ENCODE measurements at places on chromosomes 3 and 15.

GRCh38 chr3:32869513-32870047 lies 51.8 kb downstream of the TRIM71 start:
- no peak for DNase-seq

DNA sequence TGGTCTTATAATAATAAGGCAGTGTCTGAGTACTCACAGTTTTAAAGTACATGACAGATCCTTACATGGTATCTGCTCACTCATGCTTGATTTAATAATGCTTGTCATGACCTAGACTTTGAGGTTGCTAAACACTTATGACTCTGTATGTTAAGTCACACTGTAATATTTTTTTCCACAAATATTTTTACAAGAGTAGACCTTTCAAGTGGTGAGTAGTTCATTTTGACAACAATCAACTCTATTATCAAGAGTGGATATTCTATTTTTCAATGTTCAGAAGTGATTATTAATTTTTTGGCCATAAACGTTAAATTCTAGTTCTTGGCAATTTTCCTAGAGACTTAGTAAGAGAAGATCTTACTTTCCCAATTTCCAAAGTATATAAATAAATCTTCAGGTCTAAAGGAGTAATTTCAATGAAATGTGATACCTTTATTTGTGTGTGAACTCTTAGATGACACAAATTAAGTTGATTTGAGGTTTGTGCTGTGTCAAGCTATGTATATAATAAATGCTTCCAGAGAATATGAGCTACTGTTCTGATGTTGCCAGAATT lies 104.5 kb downstream of the NLGN1 start:
- no peak for DNase-seq

- DNase-seq: no peak
Measured at GRCh38 chr15:96107916-96108315, 222.6 kb upstream of the NR2F2 start.

- no peak for DNase-seq
Measured at GRCh38 chr3:72270072-72270681, 485.2 kb upstream of the PROK2 start.

- no peak for DNase-seq
Measured at GRCh38 chr3:124300416-124300815, 308.5 kb upstream of the ROPN1 start.

- DNase-seq: no peak
Measured at GRCh38 chr15:20106026-20106425, 435.6 kb downstream of the GOLGA6L6 start.

DNA sequence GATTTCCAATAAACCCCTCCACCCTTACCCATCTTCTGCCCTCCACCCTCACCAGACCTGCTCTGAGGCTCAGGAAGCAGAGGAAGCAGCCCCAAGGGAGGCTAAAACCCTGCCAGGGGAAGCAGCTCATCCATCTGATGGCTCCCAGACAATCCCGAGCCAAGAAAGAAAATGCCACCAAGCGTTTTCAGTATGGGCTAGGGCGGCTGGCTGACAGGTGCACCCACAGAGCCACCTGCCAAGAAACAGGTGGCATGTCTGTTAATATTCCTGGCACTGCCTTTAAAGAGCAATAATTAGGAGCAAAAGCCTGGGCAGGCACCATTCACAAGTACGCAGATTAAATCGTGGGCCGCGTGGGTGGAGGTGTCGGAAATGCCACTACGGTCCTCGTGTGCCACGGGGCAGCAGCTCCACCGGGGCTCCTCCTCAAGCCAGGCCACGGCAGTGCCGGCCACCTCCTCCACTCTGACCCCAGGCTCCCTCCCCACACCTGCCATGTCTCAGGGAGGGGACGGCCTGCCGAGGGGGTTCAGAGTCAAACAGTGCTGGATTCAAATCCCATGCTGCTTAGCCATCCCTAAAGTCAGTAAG lies 23.9 kb upstream of the GRIP2 start:
- no peak for DNase-seq

GRCh38 chr3:165347526-165347925 lies 151.3 kb upstream of the SLITRK3 start:
- no peak for DNase-seq

DNA sequence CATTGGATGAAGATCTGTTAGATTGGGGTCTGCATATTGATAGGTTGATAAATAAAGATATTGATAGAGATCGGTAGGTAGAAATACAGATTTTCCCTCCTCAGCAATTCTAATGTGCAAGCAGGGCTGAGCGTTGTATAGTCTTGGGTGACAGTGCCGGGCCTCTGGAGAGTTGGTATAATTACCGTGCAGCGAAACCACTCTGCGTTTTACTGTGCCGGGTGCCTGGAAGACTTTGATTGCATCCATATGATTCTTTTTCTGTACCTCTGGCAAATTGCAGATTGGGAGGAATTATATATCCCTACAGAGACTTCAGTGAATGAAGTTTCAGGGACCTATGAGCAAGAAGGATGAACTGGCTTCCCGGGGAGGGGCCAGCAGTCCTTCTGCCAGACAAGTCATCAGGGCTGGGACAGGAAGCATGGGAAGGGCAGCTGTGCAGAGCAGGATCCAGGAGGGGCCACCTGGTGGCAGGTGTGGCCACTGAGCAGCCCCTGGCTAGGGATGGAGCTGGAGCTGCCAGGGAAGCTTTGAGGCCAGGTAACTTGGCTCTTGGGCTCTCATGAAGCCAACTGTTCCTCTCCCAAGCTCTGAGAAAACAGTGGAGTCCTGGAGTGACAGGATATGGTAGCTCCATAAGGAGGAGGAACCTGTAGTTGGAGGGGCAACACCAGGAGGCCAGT lies 132.5 kb downstream of the APBA2 start:
- no peak for DNase-seq

- no peak for DNase-seq
Measured at GRCh38 chr15:48627260-48627940, 18.1 kb downstream of the FBN1 start.

- DNase-seq: no peak
Measured at GRCh38 chr3:33581666-33582065, 136.4 kb downstream of the CLASP2 start.

- no peak for DNase-seq
Measured at GRCh38 chr3:99933971-99934750, 116.5 kb downstream of the CMSS1 start.

DNA sequence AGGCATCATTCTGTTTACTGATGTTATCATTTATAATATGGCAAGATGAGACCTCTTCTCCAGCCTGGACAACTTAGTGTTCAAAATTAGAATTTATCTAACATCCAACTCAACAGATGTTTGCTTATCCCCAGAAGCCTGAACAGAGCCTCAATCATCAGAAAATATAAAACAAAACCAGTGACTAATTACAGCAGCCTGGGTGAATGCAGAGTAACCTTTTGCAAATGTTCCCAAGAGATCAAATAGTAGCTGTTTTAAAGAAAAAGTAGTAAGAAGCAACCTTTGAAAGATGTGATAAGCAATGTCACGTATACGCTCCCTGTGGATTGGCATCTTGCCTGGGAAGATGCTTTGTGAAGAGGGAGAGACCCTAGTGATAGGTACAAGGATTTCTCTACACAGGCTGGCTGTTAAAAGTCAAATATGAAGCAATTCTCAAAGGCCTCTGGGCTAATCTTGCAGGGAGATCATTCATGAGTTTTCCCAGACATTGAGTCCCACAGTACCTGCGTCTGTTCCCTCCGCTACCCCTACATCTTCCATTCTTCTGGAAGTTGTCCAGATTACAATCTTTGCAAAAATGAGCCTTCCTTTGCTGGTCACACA lies 39.3 kb upstream of the PRICKLE2 start:
- no peak for DNase-seq

DNA sequence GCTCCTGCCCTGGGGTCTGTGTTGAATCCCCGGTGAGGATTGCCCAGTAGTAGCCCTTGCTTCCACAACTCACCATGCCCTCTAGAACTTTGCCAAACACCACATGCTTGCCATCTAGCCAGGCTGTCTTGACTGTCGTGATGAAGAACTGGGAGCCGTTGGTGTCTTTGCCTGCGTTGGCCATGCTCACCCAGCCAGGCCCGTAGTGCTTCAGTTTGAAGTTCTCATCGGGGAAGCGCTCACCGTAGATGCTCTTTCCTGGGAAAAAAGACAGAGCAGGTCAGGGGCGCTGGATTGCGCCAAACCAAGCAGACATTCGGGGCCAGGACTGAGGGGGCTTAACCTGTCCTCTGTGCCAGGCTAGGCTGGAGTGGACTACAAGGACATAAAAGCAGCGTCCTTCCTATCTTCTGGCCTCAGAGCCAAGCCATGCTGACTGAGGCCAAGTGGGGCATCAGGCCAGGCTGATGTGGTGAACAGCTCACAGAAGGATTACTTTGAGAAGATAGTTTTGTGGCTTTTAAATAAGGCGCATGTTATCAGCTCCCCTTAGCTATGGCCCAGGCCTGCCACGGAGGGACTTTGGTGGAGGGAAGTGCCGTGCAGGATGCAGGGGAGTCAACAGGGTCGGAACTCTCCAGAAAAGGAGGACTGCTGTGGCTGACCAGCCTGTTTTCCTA lies 5.3 kb downstream of the SNX22 start:
- no peak for DNase-seq

DNA sequence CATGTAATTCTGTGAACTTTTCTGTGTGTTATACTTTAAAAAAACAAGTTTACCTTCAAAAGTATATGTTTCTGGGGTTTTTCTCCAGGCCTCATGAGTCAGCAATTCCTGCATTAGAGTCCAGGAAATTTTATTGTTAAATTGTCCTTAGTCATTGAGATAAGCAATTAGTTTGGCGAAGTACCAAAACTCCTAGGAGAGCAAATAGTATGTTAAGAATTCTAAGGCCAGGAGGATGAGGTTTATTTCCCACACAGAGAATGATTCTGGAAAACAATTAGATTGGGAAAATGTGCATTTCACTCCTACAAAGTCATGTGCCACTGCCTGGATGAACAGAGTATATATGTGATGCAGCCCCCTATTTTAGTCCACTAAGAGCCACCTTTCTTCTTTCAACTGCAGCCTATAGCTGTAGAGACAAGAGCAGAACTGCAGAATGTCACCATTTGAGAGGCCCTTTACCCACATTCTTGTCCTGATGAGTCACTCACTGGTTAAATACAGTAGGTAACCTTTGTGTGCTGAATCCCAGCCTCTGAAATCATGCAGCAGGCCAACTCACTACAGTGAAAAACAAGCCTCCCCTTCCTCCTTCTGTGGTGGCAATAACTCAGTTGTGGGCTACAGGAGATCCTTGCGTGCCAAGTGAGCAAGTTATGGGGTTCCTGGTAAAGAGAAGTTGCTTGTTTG lies 452.8 kb upstream of the THBS1 start:
- DNase-seq: no peak
